Body of pancreas (tissue), 4 donors: ENCODE measurements at places on chromosomes 2 and 18.

DNA sequence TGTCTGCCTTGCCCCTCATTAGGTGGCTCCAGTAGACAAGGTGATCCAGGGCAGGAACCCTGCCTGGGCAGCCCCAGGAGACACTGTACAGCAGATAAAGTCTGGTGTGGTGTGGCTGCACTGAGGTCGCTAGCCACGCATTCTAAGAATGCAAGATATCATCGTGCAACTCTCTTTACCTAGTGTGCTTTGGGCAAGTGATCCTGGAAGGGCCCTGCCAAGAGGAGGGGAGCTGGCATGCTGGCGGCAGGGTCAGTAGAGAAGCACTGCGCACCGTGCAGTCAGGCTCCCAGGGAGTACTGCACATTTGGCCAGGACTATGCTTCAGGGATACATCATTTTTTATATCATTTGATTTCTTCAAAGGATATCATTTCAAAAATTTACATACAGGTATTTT, 195.3 kb upstream of the SMAD2 start:
- no peak overlapping the region for H3K4me3 ChIP-seq
- H3K36me3 ChIP-seq, result no peaks in the 10 kb centered on the region
- DNase-seq, result no peak
- H3K27ac ChIP-seq, result no peak overlapping the region
- H3K4me1 ChIP-seq, result no peaks in the 10 kb centered on the region

GRCh38 chr2:30221531-30221930, 9.8 kb upstream of the LBH start:
- H3K4me3 ChIP-seq, result no peak overlapping the region
- H3K36me3 ChIP-seq, result no peaks in the 10 kb centered on the region
- no peak overlapping the region for H3K27ac ChIP-seq
- H3K4me1 ChIP-seq, result peaks cover 24% of the 10 kb centered on the region

DNA sequence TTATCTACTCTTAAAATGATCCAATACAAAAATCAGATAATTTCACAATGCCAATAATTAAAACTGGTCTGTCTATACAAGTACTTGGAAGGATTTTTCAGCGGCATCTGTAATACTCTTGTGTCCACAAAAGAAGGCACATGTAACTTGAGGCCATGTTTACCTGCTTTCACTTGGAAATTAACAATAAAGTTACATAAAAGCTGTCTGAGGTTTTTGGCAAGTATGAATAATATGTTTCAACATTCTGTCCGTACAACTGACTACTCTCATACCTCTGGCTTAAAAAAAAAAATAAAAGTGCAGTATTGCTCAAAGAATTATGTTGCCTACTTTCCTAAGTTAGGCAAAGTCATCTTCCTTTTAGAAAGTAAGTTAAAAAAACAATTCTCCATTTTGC, 253.6 kb downstream of the NBAS start:
- no peaks in the 10 kb centered on the region for H3K4me1 ChIP-seq
- no peak overlapping the region for H3K27ac ChIP-seq
- no peak overlapping the region for H3K4me3 ChIP-seq
- no peaks in the 10 kb centered on the region for H3K27me3 ChIP-seq

DNA sequence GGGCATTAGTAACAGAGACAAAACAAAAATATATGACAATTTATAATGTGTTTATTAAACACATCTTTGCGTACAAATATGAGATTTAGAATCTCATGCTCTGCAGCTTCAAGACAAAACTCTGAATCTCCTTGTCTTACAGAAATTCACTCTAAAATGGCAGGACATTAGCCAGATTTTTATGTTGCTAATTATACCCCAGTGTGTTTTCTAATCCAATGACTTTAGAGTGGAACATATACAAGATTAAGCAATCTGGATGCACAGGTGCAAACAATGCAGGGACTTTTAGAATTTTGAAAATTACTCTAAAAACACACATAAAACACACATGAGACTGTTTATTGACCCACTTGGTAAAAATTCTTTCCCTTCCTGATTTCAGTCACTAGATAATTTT, 85.9 kb downstream of the CALCRL start:
- H3K27me3 ChIP-seq, result no peaks in the 10 kb centered on the region
- H3K4me3 ChIP-seq, result no peak overlapping the region
- H3K27ac ChIP-seq, result no peak overlapping the region
- H3K36me3 ChIP-seq, result no peaks in the 10 kb centered on the region

- H3K27me3 ChIP-seq, result no peaks in the 10 kb centered on the region
- H3K4me3 ChIP-seq, result no peak overlapping the region
- H3K36me3 ChIP-seq, result no peaks in the 10 kb centered on the region
These were observed 185.2 kb upstream of the APCDD1 start for GRCh38 chr18:10269261-10269660.

GRCh38 chr2:158953926-158954763, 14.3 kb upstream of the TANC1 start:
- no peak overlapping the region for H3K4me3 ChIP-seq
- peak; percentile 85 for DNase-seq
- no peaks in the 10 kb centered on the region for H3K36me3 ChIP-seq
- H3K27me3 ChIP-seq, result no peaks in the 10 kb centered on the region
- H3K27ac ChIP-seq, result peak overlapping the region; percentile 73

DNA sequence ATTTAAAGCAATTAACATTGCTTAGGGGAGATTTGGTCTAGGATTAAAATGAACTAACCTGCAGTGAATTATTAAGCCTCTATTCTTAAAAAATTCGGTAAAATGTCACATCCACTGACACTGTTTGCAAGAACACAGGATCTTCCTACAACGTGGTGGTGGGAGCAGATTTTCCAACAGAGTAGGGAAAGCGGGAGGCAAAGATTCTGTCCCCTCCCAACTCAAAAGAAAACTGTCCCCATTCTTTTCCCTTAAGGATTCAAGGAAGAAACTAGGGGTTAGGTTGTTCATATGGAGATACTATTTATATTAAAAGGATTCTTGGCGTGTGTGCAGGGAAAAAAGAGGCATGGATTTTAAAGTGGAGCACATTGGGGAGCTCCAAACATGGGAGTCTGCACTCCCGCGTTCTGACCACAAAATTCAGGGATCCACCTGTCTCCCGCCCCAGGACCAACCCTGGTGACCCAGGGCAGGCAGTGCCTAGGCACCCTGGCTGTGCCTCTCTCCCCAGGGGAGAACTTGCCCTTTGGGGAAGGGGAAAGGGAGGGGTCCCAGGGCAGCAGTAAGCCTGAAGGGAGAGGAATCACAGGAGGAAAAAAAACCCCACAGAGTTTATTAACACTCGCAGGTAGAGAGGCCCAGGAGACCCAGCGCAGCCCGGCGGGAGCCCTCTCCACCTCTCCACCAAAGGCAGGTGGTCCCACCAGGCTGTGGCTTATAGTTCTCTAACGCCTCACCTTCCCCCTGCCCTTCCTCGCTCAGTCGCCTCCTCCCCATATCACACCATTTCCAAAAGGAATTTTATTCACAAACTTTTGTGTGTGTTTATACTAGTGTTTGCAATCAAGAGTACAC, 2.3 kb downstream of the PTGR3 start:
- no peak overlapping the region for H3K27ac ChIP-seq
- no peaks in the 10 kb centered on the region for H3K36me3 ChIP-seq
- peaks cover 62% of the 10 kb centered on the region for H3K4me1 ChIP-seq
- DNase-seq, result no peak
- H3K4me3 ChIP-seq, result no peak overlapping the region

- DNase-seq, result no peak
- H3K27me3 ChIP-seq, result no peaks in the 10 kb centered on the region
- H3K27ac ChIP-seq, result no peak overlapping the region
- no peaks in the 10 kb centered on the region for H3K4me1 ChIP-seq
These were observed 46.6 kb upstream of the AMMECR1L start for GRCh38 chr2:127932199-127932876.

- no peaks in the 10 kb centered on the region for H3K27me3 ChIP-seq
- no peaks in the 10 kb centered on the region for H3K36me3 ChIP-seq
- no peak overlapping the region for H3K27ac ChIP-seq
- H3K4me3 ChIP-seq, result no peak overlapping the region
- H3K4me1 ChIP-seq, result peaks cover 32% of the 10 kb centered on the region
- peak; percentile 21 for DNase-seq
These were observed 19.6 kb upstream of the RPIA start for GRCh38 chr2:88671786-88672427.

GRCh38 chr2:38419499-38419898, 42.4 kb upstream of the ATL2 start:
- H3K27me3 ChIP-seq, result no peaks in the 10 kb centered on the region
- no peak overlapping the region for H3K27ac ChIP-seq
- DNase-seq, result no peak
- no peaks in the 10 kb centered on the region for H3K4me1 ChIP-seq
- no peak overlapping the region for H3K4me3 ChIP-seq

DNA sequence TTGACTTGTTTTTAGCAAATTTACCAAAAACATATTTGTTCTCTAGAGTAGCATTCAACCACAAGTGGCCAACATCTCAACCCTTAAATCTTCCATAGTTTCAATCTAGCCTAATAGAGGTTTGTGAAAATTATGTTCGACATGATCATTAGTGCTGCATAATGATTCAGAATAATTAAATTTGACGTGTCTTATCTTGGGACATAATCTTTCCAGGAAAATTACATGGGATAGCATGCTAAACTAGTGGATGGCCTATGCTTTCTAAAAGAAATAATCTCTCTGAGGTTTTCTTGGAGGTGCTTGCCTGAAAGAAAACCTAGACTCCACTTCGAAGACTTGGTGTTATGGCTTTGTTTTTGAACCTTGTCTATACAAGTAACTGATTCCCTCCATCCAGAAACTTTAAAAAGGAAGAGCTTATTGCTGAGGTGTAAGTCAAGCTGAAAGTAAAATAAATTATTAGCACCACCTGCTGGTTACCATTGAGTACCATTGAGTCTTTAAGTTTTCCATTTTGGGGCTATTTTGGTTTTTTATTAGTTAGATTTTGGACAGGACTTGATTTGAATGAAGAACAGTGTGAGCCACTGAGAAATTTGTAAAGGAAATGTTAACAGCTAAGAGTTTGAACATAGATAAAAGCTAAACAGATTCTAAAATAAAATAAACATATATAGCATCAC, 32.7 kb downstream of the COX7A2L start:
- peaks cover 21% of the 10 kb centered on the region for H3K4me1 ChIP-seq
- no peak for DNase-seq
- no peaks in the 10 kb centered on the region for H3K27me3 ChIP-seq
- H3K27ac ChIP-seq, result no peak overlapping the region
- peaks cover 6% of the 10 kb centered on the region for H3K36me3 ChIP-seq

- H3K4me1 ChIP-seq, result no peaks in the 10 kb centered on the region
- DNase-seq, result no peak
- no peak overlapping the region for H3K4me3 ChIP-seq
These were observed 105.0 kb upstream of the SMAD7 start for GRCh38 chr18:49055754-49056172.

- H3K4me3 ChIP-seq, result no peak overlapping the region
- peaks cover 8% of the 10 kb centered on the region for H3K4me1 ChIP-seq
- no peak for DNase-seq
- H3K36me3 ChIP-seq, result no peaks in the 10 kb centered on the region
- no peaks in the 10 kb centered on the region for H3K27me3 ChIP-seq
These were observed 42.1 kb downstream of the MTCL1 start for GRCh38 chr18:8747440-8747937.

DNA sequence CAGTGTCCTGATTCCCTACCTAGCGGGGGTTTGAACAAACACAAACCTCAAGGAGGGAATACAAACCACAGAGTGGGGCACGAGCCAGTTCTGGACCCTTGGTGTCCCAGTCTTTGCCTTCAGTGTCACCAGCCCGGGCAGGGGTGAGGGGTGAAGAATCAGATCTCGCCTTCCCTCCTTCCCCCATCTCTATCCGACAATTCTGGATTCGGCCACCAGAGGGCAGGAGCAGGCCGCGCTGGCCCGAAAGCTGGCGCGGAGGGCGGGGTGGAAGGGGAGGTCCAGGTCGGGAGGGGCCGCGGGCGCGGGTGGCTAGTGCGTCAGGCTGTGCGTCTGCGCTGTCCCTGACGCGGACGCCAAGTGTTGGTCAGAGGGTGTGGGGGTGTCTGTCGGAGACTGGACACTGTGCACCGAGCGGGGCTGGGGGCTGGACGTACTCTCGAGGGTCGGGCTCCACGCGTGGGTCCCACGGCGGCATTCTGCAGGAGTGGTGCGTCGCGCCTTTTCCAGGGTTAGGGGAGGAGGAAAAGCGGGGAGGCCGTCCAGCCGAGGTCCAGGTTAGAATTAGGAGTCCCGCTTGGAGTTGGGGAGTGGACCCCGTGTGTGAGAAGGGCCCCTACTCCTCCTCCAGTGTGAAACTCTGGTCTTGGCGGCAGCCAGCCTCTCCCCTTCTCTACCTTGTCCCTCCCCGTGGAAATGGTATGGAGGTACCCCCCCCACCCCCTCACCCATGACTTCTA, 2.9 kb upstream of the CRYBA2 start:
- H3K27ac ChIP-seq, result peak overlapping the region; percentile 99
- H3K4me3 ChIP-seq, result no peak overlapping the region
- peak; percentile 96 for DNase-seq
- no peaks in the 10 kb centered on the region for H3K36me3 ChIP-seq
- H3K27me3 ChIP-seq, result no peaks in the 10 kb centered on the region

- H3K27me3 ChIP-seq, result no peaks in the 10 kb centered on the region
- no peak overlapping the region for H3K4me3 ChIP-seq
- H3K4me1 ChIP-seq, result no peaks in the 10 kb centered on the region
- no peaks in the 10 kb centered on the region for H3K36me3 ChIP-seq
- DNase-seq, result no peak
These were observed 156.4 kb downstream of the IKZF2 start for GRCh38 chr2:212994976-212995375.

DNA sequence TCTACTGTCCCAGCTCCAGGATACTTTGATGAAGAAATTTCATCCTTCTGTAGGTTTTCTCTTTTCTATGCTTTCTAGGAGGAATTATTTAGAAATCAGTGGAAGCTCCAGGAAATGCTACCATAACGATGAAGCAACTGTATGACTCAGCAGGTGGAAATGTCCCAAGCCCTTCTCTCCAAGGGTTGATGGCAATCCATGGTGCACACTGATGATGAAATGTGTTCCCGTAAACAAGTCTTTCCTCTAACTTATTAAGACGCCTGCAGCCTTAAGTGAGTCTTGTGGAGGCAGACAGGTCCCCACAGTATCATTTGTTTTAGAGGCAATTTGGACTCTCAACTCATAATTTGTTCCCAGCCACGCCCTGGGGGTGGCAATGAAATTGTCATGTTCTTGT, 777.6 kb upstream of the SOX11 start:
- no peak overlapping the region for H3K4me3 ChIP-seq
- H3K4me1 ChIP-seq, result no peaks in the 10 kb centered on the region
- H3K27me3 ChIP-seq, result no peaks in the 10 kb centered on the region
- no peak for DNase-seq
- no peaks in the 10 kb centered on the region for H3K36me3 ChIP-seq
- no peak overlapping the region for H3K27ac ChIP-seq
